ENCODE measurements at places on chromosomes 7 and 10.

GRCh38 chr7:88042157-88042556 is 108.1 kb downstream of the ADAM22 start:
- no peak for DNase-seq

DNA sequence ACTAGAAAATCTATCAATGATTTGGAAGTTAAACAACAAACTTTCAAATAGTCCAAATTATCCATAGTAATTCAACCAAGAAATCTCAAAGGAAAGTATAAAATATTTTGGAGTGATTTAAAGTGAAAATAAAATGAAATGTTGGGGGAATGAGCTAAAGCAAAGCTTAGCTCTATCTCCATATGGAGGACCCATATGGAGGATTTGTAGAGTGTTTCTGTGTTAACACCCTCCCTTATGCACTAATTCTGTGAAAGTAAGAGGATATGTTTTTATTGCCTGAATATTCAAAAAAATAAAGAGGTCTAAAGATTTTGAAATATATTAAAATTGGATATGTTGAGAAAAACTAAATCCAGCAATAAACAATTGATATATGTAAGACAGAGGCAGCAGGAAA is 31.6 kb downstream of the CDC14C start:
- no peak for DNase-seq

- peak; percentile 12 for DNase-seq
Observed at GRCh38 chr7:48168159-48168558, 3.1 kb upstream of the ABCA13 start.

DNA sequence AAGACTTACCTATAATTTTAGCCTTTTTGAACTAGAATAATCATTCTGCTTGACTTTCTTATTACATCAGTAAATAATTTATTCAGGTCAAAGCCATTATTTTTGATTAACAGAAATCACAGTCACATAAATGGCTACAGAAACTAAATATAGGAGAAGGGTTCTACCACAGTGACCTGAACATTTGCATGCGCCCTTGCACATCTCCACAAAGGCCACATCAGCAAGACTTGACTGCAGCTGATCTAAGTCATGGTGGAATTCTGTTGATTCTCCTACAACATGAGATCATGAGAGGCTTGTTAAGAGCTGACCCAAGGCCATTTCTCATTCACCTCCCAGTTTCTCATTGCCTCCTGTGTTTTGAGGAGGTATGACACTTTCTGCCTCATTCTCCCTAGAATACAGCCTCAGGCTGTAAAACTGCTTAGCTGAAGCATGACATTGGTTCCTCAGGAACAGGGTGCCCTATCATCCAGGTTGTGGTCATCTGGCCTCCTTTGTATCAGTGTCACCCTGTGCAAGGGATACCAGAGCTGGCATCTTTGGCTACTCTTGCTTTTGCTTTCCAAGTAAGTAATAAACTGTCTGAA is 6.7 kb upstream of the IMMP2L start:
- no peak for DNase-seq

DNA sequence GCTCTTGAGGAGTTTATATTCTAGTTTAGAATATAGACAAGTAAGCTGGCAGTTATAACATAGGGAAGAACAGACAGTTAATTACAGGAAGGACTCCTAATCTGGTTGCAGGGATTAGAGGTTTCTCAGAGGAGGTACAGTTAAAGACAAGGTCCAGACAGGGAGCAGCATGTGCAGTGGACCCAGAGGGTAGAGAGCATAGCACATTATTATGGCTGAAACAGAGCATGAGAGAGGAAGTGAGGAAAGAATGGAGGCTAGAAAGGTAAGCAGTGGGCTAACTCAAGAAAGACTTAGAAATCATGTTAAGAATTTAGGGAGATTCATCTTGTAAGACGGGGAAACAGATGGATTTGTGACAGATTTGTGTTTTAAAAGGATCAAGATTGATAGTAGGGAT is 9.7 kb downstream of the MIOS start:
- no peak for DNase-seq

- no peak for DNase-seq
Observed at GRCh38 chr10:132679217-132679595, 106.7 kb downstream of the NKX6-2 start.

GRCh38 chr10:25552283-25552919 is 377.6 kb downstream of the GPR158 start:
- DNase-seq = no peak

GRCh38 chr10:96758423-96758822 is 38.1 kb upstream of the PIK3AP1 start:
- peak; percentile 82 for DNase-seq

- DNase-seq = no peak
Observed at GRCh38 chr7:28920424-28920823, 37.7 kb downstream of the TRIL start.

- no peak for DNase-seq
Observed at GRCh38 chr7:36652431-36652830, 71.9 kb downstream of the AOAH start.

DNA sequence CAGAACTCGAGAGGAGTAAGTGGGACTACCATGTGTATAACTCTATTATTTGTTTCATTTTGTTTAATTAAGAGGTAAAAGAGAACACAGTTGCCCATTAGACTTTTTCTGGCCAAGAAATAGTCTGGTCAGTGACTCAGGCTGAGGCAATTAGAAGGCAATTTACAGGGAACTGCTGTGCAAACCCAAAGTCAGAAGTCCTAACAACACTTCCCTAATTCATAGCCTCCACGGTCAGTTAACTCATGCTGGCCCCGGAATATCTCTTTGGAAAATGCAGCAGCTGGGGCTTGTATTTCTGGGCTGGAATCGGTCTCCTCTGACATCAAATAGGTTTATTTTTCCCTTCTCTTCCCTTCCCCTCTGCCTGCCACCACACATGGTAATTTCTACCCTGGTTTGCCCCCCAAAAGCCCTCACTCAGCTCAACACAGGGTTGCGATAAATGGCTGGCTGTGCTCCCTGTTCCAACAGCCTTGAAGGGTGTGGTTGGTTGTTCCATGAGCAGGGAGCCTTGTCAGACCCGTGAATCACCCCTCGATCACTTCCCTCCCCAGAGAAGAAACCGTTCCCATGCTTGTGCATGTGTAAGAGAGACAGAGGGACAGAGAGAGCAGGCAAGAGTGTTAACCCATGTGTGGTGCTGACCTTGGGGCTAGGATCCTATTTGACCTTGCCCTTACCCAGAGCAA is 5.3 kb downstream of the SH3PXD2A start:
- no peak for DNase-seq

DNA sequence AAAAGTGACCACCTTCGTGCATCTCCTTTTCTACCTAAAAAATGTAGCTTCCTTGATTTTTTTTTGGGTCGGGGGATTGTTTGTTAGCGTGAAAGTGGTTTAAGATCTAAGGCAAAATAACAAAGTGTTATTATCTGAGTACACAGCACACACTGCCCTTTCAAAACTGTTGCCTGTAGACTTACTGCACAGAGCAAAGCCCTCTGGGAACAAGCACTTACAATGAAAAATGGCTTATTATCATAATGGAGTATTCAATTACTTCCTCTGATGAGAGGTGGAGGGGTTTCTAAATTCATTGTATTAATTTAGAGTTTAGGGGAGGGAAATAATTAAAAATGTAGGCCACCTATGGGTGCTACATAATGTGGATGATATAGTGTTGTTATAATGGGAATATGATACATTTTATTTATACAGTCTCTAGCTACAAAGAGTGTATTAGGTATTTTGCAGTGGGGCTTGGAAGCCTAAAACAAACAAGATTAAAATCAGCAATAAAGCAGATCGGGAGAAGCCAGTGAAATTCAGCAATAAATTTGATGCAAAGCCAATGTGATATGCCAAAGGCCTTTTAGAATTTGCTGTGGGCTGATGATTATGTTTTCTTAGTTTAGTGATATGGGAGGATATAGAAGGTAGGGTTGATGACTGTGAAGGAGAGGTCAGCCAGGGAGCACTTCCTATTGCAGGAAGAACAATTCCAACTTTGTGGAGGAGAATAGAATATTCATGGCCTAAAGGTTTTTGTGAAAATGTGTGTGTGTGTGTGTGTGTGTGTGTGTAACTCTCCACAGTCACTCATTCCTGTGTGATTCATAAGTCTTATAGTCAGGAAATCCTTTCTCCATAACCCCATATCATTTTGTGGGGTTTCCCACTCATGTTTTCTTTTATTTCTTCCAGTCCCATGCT is 17.7 kb upstream of the EXOC4 start:
- DNase-seq = no peak

DNA sequence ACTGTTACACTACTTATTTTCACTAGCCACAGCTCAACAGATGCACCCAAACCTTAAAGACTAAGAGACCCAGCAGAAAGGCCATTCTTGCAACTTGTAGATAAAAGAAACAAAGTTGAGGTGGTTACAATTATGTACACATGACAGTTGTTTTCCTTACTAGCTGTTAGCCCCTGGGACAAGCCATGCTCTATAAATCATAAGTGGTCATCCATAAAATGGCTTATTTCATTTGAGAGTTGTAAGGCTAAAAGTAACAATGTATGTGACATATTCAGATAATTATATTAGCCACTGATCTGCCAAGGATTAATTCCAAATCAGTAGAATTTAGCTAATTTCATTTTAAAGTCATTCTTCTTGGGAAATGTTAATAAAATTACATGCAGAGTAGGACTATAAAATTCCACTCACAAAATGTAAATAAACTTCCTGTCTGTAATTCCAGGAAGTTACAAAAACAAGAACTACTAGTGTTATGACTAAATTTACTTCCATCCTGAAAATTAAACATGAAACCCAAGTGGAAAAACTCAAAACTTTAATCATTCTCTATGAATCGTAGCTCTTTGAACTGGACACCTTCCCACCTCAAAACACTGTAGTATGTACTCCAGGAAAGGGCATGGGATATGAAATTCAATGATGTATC is 13.3 kb downstream of the SLC37A3 start:
- DNase-seq = no peak

GRCh38 chr7:21603972-21604749 is 61.3 kb downstream of the DNAH11 start:
- no peak for DNase-seq

- no peak for DNase-seq
Observed at GRCh38 chr10:99374526-99374925, 45.4 kb downstream of the CNNM1 start.

GRCh38 chr7:69622014-69622835 is 23.9 kb downstream of the AUTS2 start:
- DNase-seq = no peak

DNA sequence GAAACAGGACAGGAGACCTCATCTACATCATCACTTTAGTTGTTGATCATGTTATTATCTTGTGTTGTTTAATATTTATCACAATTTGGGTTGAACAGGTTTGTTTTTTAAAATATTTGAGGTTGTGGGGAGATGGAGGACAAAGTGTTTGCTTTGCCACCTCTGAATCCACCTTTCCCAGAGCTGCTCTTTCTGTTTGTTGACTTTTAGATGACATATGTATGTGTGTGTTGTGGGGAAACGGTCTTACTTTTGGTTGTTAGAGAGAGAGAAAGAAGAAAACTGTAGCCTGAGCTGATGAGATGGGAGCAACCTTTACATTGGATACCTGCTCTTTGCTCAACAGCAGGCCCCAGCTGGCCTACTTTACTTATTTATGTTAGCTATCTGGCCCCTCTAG is 19.0 kb upstream of the SLC16A12 start:
- DNase-seq = no peak

DNA sequence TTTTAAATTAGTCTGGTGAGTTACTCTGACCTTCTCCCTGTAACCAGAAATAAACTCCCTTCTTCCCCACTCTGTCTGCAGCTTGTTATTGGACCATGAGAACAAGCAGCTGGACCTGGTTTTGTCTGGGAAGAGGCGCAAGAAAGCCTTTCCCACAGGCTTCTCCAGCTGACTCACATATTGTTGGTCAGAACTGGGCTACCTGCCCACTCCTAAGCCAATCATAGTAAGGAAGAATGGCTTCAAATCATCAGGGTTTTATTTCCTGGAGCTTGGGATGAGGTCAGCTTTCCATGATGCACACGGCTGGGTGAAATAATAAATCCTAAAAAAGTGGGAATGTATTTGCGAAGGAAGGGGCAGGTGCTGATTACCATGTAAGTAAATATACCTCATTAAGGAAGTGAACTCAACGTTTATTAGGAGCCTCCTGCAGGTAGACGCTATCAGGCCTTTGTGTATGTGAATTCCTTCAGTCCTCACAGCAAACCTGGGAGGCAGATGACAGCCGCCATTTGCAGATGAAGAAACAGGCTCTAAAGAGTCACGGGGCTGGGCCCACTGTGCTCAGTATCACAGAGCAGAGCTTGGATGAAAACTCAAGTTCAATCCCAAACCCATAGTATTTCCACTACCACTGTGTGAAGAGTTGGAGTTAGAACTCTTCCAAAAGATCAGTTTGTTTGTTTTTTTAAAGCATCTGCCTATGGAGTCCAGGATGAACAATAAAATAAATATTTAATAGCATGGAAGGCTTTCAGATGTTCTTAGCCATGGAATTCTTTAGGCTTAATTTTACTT is 32.8 kb downstream of the IL15RA start:
- no peak for DNase-seq

DNA sequence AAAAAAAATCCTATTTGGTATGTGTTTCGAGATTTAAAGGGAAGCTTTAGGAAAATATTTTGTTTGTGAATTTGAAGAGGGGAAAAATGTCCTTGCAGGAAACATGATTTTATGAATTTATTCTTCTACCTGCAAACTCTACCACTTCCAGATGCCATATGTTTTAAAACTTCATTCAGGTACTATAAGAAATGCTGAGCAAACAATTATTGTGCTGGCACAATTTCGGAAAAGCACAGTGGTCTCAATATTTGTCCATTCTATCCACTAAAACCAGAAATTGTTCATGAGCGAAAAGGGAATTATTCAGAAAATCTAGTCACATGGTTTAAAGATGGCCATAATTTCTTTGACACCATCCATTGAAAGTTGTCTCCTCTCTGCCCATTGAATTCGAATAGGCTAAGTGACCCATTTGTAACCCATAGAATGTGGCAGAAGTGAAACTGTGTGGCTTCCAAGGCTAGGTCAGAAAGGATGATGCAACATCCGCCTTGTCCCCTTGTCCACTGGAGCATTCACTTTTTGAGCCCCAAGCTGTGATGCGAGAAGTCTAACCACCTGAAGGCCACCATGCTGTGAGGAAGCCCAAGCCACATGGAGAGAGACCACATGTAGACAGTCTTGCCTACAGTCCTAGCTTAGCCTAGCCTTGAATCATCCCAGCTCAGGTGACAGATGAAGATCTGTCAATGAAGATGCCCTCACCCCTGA is 189.8 kb upstream of the PRKCQ start:
- no peak for DNase-seq

GRCh38 chr7:116630932-116631671 is 40.9 kb upstream of the MET start:
- no peak for DNase-seq

GRCh38 chr10:102230861-102231356 is 4.8 kb downstream of the ELOVL3 start:
- DNase-seq = no peak

DNA sequence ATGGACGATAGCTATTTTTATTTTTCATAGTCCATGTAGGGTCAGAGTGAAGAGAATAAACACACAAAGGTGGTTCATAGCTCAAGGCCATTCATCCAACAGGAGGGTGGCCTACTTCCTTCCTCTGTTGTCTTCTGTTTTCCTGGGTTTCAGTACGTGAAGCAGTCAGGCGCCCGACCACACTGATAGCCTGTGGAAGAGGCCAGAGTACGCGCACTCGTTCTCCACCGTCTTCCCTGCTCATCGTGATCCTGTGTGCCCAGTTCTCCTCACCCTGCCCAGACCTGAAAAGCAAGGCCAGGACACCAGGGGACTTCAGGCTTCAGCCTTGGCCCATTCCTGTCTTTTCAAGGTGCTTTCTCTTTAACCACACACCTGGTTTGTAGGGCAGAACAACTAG is 134.7 kb downstream of the GLCCI1 start:
- DNase-seq = no peak
